ENCODE measurements at places on chromosomes 1 and 21.

DNA sequence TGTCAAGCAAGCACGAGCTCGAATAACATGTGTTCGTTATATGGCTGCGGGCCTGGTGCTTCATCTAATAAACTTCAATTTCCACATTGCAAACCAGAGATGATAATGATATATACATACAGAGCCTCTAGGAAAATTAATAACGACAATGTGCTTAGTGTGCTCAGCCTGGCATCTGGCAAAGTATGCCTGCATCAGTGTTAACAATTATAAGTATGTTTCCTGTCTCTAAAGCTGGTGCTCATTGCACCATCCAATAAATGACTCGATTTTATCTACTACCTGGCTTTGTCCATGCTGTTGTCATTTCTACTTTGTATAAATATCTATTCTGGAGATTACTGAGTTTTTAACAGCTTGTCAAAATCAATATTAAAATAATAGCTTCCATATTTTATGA, 1402.6 kb downstream of the MRPL39 start:
- no peak for DNase-seq

- DNase-seq: no peak
Measured at GRCh38 chr1:81547912-81548303, 252.8 kb upstream of the ADGRL2 start.

DNA sequence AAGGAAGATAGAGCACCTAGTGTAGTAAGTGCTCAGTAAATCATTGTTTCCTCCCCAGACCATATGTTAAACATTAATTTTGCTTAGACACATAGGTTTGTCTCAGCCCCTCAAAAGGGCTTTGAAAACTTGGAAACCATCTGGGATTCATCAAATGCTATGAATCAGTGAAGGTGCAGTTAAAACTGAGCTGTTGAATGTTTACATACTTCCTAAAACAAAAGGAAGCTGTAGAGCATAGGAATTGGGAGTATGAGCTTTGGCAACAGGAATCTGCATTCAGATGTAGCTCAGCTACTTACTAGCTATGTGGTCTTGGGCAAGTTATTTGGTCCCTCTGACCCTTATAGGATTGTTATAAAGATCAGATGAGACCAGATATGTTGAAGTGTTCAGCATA, 18.7 kb upstream of the PODN start:
- peak; percentile 67 for DNase-seq

- no peak for DNase-seq
Measured at GRCh38 chr1:116921301-116921885, 11.7 kb downstream of the PTGFRN start.

GRCh38 chr1:207807690-207808321, 56.0 kb downstream of the CD46 start:
- no peak for DNase-seq

Data from HS-5 (cell line).